GM06990 (cell line): ENCODE measurements at places on chromosomes 3 and 15.
A peak's percentile ranks its signal among the peaks of the same experiment; 100 is the strongest.

DNA sequence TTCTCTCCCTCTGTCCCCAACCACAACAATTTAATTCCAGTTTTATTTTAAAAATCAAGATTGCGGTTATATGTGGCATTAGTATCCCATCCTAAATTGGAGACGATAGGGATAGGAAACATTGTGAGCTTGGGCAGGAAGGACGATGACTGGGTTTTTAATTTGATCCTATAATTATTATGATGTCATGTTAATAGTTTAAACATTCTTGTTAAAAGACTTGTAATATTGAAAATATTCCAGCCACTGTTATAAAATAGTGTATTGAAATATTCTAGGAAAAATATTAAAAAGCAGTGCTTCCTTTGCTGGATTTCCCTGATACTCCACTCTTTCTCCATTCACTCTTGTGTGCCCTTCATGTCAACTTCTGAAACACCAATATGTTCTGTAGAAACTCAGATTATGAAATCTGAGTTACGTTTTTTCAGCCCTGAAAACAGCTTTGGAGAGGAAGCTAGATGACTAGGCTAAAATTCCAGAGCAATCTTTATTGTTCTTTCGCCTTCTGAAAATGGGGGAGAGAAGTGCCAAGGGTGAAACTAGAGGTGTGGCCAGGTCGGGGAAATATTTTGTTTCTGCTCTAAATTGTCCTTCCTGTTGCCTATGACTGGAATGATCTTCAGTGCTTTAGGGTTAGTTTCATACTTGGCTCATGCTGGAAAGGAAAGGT is 46.1 kb upstream of the MAP3K13 start:
- DNase-seq = no peak

GRCh38 chr3:179046497-179047353 is 24.9 kb downstream of the ZMAT3 start:
- peak; percentile 60 for DNase-seq

GRCh38 chr15:79341396-79341795 is 30.5 kb downstream of the TMED3 start:
- DNase-seq = no peak

DNA sequence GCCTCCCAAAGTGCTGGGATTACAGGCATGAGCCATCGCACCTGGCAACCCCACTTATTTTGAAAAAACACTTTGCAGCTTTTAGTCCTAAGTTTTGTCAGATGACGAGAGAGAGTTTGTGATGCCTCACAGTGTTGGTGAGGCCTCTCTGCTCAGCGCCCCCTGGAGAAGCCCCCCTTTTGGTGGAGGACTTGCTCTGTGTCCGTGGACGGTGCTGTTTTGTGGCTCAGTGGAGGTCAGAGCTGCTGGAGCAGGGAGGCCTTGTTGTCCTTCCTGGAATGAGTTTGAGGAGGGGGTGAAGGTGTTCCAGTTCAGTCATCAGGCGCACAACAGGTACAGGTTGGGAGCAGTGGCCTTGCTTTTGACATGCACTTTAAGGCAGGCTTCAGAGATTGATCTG is 58.0 kb downstream of the PGPEP1L start:
- DNase-seq = no peak

GRCh38 chr3:62318365-62318751 is 55.0 kb downstream of the FEZF2 start:
- DNase-seq = no peak

GRCh38 chr3:122387709-122388108 is 3.7 kb downstream of the FAM162A start:
- DNase-seq = no peak

DNA sequence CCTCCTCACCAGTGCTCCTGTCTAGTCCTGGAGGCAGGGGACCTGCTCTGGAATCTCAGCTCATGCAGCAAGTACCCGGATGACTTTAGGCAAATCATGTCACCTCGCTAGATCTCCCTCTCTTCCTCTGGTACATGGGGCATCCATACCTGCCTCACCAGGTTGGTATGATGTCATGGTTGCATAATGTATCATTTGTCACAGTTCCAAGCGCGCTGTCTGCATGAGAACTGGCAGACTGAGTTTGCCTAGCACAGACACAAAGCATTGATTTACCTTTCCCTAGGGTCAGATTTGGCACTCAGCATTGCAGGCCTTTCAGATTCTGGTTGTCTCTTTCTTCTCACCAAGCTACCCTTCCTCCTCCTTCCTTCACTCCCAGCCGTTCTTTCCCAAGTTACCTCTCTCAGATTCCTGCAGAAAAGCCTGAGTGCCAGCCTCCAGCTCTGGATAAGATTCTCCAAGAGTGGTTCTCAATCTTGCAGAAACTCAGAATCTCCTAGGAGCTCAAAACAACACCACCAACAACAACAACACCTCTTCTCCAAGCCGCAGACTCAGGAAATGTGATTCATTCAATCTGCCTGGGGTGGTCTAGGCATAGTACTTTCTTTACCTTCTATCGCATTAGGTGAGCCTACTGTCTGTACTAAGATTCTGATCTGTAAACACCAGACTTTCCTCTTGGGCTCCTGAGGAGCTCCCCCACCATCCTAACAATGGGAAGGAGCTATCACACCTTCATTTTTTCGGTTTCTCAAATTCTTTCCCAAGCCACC is 29.5 kb downstream of the FAM43A start:
- DNase-seq = no peak
